ENCODE measurements at places on chromosomes 1 and 21.

DNA sequence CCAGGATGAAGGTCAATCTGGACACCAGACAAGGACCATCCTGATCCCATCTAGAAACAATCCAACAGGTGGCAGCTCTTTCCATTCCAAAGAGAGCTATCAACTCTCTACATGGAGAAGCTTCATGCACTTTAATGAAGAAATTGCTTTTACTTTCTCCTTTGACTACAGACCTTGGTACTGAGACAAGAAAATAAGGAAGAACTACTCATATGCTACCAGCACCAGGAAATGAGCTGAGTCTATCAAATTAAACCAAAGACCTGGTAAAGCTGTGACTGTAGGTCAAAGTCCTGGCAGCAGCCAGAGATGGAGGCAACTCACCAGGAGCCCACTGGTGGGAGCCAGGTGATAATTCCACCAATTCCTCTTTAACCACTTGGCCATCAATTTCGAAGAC is 64.3 kb upstream of the LRRC8B start:
- no peak for DNase-seq

GRCh38 chr21:46636181-46636512 is 673 bp downstream of the PRMT2 start:
- no peak for DNase-seq

- DNase-seq, result no peak
Observed at GRCh38 chr1:152179566-152179965, 20.5 kb upstream of the RPTN start.

- peak; percentile 67 for DNase-seq
Observed at GRCh38 chr21:46064870-46065214, 33.1 kb upstream of the COL6A2 start.

DNA sequence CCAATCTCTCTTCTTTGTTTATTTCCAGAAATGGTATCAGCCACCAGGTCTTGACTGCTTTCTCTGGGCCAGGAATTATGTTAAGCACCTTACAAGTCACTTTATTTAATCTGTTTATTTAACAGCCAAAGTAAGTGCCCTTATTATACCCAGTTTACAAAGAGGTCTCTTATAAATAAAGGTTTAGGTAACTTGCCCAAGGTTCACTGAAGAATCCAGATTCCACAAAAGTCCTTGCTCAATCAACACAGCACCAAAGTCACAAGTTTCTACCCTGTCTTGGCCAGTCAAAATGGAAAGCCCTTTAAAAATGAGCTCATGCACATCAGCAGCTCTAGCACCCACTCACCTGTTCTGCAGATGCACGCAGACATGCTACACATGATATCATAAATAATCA is 28.0 kb upstream of the ATP1A1 start:
- DNase-seq, result no peak

GRCh38 chr1:167148421-167148820 is 54.5 kb downstream of the STYXL2 start:
- DNase-seq, result peak; percentile 64

DNA sequence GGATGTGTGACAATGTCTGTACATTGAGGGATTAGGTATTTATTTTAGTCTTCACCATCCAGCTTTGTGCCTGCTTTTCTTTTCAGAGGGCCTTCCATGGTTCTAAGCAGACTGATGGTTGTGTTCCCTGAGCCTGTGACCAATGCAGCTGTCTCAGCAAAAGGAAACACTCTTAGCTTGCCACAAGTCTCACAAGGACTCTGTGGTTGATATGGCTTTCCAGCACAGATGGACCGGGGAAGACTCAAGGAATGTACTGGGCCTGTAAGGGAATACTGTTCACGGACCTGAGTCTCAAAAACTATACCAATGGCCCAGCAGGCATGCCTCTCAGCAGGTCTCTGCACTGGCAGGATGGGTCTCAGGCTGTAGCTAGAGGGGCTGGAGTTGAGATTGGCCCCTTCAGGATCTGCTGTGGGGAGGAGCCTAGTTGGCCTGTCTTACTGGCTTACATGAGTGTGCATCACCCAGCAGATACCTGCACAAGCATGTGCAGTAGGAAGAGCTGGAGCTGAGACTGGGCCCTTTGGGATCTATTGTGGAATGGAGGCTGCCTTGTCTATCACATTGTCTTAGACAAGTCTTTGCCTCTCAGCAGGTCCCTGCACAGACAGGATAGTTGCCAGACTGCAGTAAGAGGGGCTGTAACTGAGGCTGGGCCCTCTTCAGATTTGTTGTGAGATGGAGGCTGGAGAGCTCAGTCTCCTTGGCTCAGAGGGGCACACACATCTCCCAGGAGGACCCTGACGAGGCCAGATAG is 52.0 kb upstream of the PDC start:
- DNase-seq, result no peak

- no peak for DNase-seq
Observed at GRCh38 chr1:1776672-1777582, 1.3 kb downstream of the NADK start.

DNA sequence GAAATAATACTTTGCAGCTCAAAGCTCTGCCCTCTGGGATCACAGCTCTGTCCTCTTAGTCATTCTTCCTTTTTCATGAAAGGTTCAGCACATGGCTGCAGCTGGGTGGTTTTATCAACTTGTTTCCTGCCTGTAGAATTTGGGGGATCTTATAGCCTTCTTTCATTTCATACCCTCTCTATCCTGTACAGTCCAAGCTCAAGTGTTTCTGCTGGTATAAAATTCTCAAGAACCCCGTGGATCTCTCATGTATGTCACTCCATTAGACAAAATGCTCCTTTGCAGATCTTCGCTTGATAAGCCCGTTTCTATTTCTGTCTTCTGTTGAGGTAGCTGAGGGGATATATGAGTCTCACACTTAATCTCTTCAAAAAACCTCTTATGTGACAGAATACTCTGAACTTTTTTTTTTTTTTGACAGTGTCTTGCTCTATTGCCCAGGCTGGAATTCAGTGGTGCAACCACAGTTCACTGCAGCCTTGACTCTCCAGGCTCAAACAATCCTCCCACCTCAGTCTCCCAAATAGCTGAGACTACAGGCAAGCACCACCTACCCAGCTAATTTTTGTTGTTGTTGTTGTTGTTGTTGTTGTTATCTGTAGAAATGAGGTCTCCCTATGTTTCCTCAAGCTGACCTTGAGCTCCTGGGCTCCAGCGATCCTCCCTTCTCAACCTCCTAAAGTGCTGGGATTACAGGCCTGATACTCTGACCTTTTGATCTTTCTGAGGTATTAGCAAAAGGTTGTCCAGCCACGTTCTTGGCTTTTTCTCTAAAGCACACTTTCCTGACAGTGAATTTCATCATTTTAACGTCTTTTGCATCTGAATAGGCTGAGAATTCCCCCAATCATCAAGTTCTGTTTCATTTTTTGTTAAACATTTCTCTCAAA is 24.6 kb upstream of the COL9A2 start:
- DNase-seq, result no peak

- no peak for DNase-seq
Observed at GRCh38 chr1:21335750-21336224, 45.5 kb upstream of the ECE1 start.

DNA sequence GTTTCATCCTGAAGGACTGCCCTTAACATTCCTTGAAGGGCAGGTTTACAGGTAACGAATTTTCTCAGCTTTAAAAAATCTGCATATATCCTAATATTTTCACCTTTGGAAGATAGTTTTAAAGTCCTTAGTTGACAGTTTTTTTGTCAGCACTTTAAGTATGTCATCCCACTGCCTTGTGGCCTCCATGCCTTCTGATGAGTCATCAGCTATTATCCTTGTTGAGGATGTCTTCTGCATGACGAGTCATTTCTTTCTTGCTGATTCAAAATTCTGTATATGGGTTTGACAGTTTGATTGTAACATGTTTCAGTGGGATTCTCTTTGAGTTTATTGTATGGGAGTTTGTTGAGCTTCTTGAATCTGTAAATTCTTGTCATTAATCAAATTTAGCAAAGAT is 500.6 kb downstream of the DISC1 start:
- no peak for DNase-seq

GRCh38 chr1:60866226-60866900 is 216.0 kb upstream of the NFIA start:
- no peak for DNase-seq

- no peak for DNase-seq
Observed at GRCh38 chr1:236951672-236952071, 52.6 kb downstream of the MT1HL1 start.

GRCh38 chr1:12434174-12434573 is 183.8 kb downstream of the DHRS3 start:
- DNase-seq, result no peak

- DNase-seq, result peak; percentile 98
Observed at GRCh38 chr1:29706936-29707335, 470.6 kb downstream of the PTPRU start.

DNA sequence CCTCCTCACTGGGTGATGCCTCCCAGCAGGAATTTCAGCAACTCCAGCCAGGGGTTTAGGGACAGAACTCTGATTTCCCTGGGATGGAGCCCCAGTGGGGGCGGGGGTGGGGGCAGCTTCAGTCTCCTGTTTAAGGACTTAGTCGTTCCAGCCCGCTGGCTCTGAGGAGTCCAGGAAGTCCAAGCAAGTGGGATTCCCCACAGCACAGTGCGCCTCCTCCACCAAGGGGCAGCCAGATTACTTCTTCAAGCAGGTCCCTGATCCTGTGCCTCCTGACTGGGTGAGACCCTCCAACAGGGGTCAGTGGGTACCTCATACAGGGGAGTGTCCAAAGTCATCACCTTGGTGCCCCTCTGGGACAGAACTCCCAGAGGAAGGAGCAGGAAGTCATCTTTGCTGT is 1438.4 kb upstream of the B3GALT2 start:
- no peak for DNase-seq

- DNase-seq, result no peak
Observed at GRCh38 chr21:43206231-43207042, 37.6 kb downstream of the CRYAA start.

DNA sequence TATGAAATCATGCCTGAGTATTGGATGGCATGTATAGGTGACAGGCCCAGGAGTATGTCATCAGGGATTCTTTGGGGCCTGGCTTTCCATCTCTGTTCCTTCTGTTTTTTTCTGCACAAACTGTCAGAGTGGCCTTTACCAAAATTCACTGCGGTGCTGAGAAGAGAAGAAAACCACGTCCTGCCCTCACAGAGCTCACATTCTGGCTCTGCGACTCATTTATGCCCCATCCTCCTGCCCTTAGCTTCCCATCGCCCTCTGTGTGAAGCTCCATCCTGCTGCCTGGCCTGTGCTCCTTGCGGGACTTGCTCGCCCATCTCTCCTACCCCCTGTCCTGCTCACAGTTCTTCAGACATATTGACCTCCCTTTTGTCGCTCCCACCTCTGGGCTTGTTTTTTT is 73.4 kb downstream of the HUNK start:
- no peak for DNase-seq

DNA sequence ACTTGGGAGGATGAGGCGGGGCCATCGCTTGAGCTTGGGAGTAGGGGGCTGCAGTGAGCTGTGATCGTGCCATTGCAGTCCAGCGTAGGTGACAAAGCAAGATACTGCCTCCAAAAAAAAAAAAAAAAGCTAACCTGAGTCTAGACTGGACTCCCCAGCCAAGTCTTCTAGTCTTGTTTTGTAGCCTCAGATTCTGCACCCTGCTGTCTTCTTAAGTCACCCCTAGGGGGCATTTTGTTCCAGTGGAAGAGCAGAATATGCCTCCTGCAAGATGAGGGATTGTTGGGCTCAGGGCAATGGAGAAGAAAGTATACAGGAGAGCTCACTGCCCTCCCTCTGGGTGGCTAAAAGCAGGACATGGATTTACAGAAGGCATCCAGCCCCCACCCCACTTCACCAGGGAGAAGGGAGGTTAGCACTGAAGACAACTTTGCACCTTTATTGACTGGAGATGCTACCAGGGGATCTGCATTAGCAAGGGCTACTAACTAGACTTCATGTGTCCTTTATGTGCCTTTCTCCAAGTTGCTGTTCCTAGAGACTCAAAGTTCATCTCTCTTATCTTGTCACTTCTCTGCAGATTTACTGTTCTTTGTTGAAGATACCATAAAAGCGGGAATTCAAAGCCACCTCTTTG is 15.3 kb upstream of the RNF187 start:
- DNase-seq, result peak; percentile 65

GRCh38 chr1:89660224-89661061 is 27.5 kb downstream of the LRRC8C start:
- DNase-seq, result no peak

GRCh38 chr21:33971492-33972013 is 55.9 kb upstream of the ATP5PO start:
- DNase-seq, result no peak

DNA sequence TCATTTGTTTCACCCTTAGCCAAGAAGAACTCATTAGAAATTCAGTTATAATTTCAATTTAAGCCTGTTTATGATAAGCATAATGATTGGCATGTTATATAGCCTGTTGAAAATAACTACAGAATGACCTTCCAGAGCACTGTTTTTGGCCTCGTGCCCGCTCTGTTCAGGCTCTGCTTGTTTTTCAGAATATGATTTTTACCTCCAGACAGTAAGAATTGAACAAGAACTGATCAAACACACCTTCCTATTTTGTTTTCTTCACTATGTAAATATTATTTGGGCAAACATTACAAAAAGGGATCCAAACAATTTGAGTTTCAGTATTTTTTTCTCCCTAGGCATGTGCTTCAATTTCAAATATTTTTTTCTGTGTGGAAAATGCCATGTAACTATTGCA is 48.1 kb upstream of the ANGPTL1 start:
- no peak for DNase-seq

- DNase-seq, result no peak
Observed at GRCh38 chr21:23633447-23633940, 1973.8 kb downstream of the MRPL39 start.

DNA sequence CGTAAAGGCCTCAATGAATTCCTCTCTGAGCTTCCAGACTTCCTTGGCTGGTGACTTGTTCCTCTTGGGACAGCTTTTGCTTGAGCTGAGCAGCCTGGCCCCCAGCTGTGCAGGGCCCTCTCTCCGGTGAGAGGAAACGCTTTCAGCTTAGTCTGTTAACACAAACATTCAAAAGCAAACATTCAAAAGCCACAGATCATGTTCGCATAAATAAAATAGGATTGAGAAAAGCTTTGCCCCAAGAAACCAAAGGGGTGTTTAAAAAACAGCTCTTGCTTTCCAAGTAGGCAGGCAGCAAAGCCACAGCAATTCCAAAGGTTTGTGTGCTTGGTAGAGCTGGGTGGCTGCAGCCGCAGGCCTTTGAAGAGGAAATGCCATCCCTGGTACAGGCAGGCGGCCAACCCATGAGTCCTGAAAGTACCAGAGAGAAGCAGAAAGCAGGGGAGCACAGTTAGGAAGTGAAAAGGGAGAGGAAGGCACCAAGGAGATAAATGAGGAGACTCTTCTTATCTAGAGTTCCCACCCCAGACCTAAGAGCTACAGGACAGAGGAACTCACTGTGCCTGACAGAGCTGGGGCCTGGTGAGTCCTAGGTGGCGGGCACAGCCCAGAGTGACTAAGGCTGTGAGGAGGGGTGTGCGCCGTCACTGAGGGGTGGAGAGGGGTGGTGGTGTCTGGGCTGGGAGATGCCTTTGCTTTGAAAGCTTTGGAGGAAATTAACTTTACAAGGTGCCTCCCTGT is 48.4 kb downstream of the CCN1 start:
- peak; percentile 56 for DNase-seq
